ENCODE measurements at places on chromosomes 4 and X.

DNA sequence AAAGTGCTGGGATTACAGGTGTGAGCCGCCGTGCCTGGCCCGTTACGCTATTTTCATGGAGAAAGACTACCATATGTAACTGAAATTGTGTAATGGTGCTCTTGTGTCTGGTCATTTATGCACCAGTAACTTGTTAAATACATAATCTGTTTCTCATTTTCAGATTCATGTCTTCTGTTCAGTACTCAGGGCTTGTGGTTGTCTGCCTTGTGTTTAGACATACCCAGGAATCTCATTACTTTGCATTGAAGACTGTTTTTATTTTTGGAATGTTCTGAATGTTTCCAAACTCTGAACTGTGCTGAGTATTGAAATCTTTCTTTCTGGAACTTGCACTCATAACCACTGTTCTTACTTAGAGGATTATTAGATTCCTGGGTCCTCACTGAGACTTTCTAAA is 52.8 kb downstream of the PDLIM5 start:
- peak; percentile 28 for DNase-seq

- DNase-seq: no peak
Observed at GRCh38 chr4:107655289-107655688, 64.7 kb downstream of the PAPSS1 start.

DNA sequence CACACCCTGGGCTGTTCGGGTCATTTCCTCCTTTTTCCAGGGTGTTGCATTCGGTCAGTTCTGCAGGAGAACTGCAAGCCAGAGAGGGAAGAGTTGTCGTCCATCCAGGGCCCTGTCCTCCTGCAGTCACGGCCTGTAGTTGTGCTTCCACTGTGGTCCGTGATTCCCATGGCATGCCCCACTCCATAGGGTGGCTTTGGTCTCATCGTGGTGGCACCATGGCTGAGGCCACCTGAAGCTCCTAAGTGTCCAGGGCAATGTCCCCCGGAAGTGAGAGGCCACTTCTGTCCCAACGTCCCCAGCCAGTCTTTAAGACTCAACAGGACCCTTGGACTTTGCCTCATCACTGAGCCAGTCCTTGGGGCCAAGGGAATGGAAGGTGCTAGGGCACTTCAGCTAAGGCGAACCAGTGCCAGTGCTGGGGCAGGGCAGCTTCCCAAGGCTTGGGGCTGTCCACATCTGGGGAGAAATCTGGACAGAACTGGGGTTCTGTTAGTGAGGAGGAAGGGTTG is 83.7 kb downstream of the HTRA3 start:
- no peak for DNase-seq

- DNase-seq: no peak
Observed at GRCh38 chr4:144710526-144710912, 64.6 kb downstream of the HHIP start.

DNA sequence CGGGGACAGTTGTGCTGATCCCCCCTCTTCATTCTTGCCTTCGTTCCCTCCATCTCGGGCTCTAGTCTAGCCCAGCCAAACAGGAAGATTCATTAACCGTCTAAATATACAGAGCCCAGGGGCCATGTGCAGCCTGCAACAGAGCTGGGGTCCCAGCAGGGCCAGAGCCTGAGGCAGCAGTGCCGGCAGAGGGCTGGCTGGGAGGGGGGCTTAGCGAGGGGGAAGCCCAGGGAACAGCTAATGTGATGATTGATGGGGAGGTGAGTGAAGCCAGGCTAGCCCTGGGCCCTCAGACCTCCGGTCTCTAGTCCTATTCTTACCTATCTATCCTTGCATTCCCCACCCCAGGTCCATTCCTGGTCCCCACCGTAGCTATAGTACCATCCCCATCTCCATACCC is 22.3 kb downstream of the EFNB1 start:
- no peak for DNase-seq

DNA sequence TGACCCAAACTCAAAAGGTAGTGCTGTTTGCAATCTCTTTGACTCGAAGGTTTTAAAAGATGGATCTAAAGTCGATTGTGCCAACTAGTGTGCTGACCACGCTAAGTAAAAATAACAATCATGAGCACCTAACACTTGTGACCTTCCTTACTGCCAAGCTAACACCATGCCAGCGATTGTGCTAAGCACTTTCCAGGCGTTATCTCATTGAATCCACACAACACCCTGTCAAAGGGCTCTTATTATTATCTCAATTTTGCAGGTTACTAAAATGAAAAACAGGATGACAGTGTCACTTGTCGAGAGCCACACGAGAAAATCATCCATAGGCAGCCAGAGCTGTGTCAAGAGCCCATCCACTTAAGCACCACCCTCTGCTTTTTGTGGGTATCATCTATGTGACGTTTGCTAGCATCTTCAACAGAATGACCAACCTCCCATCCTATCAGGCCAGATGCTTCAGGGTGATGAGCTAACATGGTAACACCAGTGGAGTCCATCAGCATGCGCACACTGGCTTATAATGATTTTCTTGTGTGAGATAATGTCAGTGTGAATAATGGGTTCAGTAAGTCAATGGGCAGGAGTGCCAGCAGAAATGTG is 893 bp upstream of the GAB3 start:
- no peak for DNase-seq

GRCh38 chrX:115147220-115147619 is 42.0 kb upstream of the RBMXL3 start:
- DNase-seq: no peak

GRCh38 chr4:7908668-7909067 is 31.0 kb downstream of the AFAP1 start:
- no peak for DNase-seq

DNA sequence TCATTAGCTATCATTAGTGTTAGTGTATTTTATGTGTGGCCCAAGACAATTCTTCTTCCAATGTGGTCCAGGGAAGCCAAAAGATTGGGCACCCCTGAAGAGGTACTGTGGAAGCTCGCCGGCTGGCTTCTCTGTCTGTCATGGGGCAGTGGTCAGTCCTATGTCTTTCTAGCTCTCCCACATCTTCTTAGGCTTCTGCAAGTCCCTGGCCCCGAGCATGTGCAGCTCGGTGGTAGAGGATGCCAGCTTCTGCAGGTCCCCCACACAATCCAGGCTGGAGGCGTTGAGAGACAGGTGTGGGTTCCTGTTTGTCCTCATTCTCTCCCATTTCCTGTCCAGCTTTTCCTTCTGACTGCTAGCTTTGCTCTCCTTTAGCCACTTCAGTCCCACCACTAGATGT is 134.1 kb upstream of the NALF2 start:
- DNase-seq: no peak

DNA sequence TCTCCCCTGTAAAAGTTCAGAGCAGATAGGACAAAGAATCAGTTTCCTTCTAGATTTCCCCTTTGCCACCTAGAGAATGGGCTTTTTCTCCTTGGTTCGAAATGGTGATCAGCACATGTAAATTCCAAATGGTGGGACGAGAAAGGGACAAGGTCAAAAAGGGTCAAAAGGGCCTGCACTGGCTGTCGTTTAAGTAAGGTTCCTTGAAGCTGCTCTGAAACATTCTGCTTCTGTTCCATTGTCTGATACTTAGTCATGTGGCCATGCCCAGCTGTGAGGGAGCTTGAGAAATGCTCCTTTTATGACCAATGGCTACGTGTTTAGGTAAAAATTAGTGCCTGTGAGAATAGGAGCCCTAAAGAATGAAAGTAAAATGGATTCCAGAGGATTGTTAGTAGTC is 165.9 kb upstream of the CENPE start:
- DNase-seq: no peak

DNA sequence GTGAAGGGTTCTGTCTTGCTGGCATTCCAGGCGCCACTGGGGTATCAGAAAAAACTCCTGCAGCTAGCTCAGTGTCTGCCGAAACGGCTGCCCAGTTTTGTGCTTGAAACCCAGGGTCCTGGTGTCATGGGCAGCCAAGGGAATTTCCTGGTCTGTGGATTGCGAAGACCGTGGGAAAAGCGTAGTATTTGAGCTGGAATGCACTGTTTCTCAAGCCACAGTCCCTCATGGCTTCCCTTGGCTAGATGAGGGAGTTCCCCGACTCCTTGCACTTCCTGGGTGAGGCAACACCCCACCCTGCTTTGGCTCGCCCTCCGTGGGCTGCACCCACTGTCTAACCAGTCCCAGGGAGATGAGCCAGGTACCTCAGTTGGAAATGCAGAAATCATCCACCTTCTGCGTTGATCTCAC is 40.1 kb downstream of the NOP14 start:
- DNase-seq: no peak

GRCh38 chrX:129461801-129462456 is 61.4 kb downstream of the SMARCA1 start:
- no peak for DNase-seq

DNA sequence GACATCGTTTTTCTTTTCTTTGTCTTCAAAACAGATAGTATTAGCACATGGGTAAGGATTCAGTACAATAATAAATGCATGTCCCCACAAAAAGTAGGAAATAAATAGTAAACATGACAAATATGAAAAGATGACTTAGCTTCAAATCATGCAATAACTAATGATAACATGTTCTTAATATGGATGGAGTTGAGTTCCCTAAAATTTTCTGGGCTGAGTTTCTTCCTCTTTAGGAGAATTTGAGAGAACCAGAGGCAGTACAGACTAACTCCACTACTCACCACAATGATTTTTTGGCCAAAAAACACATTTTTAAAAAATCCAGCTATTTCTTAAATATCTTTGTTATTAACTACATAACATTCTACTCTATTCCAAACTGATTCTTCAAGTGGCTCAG is 432.3 kb upstream of the HS3ST1 start:
- DNase-seq: no peak

DNA sequence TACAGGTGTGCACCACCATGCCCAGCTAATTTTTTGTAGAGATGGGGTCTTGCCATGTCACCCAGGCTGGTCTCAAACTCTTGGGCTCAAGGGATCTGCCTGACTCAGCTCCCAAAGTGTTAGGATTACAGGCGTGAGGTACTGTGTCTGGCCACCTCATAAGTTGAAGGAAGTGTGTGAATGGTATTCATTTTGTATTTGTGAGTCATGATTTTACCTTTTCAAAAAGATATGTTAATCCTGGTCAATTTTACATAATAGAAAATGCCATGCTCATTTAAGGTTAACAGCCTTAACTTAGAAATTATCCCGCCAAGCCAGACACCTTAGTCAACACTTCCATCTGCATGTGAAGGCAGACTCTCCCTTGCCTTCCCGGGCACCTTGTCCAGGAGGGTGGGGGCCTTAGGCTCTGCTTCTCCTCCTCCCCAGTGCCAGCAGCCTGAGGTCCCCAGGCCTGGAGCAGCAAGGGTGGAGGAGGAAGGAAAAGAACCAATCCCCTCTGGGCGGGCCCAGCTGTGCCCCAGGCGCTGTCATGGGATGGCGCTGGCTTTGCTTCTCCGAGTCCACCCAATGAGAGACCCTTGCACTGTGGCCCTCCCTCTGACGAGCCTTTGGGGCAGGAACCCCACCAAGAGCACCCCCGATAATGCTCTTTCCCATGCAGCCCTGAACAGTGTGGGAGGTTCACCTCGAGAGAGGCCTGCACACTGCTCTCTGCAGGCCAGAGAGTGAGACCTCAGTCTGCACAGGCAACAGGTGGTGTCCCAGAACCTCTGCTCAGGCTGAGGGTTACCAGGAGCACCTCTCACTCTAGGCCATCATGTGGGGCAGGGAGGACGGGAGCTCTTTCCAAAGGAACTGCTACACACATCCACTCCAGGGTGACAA is 37.3 kb downstream of the RNF212 start:
- no peak for DNase-seq

DNA sequence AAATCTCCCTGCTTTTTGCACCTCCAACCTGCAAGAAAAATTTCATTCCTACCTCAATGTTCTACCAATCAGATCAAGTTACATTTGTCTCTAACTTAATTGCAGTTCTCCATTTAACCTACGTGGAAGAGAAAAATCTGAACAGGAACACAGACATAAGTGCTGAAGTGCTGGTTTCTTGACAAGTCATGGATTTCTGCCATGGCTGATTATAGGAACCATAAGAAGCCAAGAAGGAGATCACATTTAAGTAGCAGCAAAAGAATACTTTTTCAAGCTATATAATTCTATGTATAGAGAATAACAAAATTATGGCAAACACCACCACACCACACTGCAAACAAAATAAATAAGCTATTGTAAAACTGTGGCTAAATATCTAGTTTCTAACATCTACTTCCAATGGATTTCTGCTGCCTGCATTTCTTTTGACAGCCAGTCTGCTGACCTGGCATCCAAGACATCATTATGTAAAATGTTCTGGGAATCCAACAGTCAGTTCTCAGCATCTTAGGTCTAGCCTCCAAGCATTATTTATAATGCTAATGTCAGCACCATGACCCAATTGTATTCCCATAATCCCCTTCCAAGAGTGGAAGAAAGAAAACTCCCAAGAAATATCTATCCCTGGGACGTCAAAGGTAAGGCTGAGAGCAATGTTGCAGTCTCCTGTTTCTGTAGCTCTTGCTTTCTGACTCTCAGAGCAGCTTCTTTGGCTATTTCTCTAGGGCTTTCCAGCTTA is 50.8 kb upstream of the GAB1 start:
- no peak for DNase-seq

- no peak for DNase-seq
Observed at GRCh38 chr4:6939761-6940743, 30.4 kb downstream of the TBC1D14 start.

GRCh38 chrX:79107891-79108718 is 36.4 kb upstream of the GPR174 start:
- no peak for DNase-seq

GRCh38 chr4:186689476-186689875 is 34.2 kb downstream of the FAT1 start:
- DNase-seq: no peak

DNA sequence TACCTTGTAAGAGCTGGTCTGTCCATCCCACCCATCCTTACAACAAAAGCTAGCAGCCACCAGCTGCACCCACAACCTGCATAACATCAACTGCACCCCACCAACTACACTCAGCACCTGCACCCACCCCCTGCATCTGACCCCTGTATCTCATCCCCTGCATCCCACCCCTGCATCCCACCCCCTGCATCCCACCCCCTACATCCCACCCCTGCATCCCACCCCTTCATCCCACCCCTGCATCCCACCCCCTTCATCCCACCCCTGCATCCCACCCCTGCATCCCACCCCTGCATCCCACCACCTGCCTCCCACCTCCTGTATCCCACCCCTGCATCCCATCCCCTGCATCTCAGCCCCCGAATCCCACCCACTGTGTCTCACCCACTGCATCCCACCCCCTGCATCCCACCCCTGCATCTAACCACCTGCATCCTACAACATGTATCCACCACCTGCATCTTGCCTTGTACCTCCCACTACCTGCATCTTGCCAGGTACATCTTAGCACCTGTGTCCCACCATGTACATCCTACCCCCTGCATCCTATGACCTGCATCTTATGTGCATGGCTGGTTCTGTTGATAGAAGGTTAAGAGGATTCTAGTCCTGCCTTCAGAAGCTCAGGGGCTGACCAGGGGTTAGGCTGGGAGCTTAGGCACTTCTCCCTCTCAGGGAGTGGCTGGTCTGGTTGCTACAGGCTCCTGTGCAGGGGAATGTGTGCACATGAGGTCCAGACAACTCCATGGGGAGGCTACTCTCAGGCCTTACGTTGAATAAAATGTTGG is 9.4 kb downstream of the TMEM271 start:
- no peak for DNase-seq

- no peak for DNase-seq
Observed at GRCh38 chr4:174873931-174874330, 44.2 kb upstream of the ADAM29 start.

Measured in HFFc6 (cell line).